ENCODE measurements at places on chromosomes 2 and 18.

DNA sequence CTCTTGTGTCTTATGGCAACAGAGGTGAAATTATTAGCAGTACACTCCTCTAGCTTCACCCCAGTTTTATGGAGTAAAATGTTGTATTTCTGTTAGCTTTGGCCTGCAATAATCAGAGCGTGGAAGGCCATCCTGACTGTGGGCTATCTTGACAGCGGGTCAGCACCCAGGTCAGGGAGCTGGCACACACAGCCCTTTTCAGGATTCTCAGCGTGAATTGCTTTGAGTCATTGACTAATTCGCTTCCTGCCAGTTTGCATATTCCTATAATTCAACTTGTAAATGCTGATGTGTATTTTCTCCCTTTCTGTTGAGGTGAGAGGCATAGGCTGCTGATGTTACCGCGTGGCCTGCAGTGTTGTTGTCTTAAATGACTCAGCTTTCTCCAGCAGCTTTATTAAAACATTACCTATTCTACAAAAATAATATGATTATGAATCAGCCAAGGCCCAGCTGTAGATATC is 109.6 kb upstream of the EML6 start:
- DNase-seq, result no peak

- DNase-seq, result no peak
These were observed 27.9 kb downstream of the PIEZO2 start for GRCh38 chr18:11121443-11121849.

DNA sequence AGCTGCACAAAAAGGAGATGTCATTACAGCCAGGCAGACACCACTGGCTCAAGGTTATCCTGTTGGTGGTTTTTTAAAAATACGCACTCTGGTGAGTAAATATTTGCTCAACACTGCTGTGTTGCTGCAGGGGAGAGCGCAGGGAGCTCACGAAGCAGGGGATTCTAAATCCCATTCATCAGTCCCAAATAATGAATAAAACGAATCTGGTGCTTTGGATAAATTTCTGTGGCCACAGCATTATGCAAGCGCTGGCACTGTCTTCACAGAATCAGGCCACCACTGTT is 256.2 kb downstream of the HDAC4 start:
- no peak for DNase-seq

- no peak for DNase-seq
These were observed 81.5 kb upstream of the FZD7 start for GRCh38 chr2:201952187-201952586.

- no peak for DNase-seq
These were observed 249.8 kb downstream of the ANAPC1 start for GRCh38 chr2:111634050-111634794.

DNA sequence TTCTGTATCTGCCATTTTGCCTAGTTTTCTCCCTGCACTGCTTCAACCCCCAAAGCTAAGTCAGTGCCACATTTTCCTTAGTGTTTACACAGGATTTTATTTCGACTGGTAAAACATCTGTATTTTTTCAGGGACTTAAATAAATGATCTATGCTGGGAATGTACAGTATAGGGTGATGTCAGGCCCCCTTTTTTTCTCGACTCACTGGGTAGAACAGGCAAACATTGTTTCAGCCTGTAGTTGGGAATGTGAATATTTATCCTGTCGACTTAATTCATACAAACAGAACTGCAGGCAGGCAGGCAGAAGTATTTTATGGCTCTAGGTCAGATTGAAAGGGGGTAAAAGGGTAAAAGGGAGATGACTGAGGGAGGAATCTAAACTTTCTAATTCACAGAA is 123.5 kb upstream of the ZFP36L2 start:
- no peak for DNase-seq

GRCh38 chr2:137237055-137237454 is 471.7 kb downstream of the THSD7B start:
- no peak for DNase-seq

DNA sequence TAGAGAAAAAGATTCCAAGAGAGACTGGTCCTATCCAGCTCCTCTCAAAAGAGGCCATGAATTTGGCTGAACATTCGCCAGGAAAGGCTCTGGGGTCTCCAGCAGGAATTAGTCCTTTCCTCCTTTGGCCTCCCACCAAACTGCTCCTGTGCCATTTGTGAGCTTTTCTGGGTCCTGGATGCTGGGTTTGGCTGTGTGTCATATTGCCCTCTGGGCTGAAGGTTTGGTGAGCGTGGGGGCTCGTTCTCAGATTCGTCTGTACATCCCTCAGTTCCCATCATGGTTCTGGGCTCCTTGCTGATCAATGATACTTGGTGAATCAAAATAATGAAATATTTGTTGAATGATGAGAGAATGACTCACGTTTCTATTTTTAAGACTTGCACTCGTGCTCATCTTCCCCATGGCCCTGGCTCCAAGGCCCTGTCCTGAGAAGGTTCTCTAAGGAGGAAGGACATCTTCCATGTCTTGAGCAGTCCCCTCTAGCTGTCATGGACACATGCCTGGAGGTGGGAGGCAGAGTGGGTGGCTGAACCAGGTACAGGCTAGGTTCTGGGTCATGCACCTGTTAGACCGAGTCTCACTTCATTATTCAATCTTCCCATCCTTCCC is 47.8 kb upstream of the RHOB start:
- DNase-seq, result no peak

GRCh38 chr18:36284671-36285295 is 12.7 kb upstream of the FHOD3 start:
- DNase-seq, result no peak

DNA sequence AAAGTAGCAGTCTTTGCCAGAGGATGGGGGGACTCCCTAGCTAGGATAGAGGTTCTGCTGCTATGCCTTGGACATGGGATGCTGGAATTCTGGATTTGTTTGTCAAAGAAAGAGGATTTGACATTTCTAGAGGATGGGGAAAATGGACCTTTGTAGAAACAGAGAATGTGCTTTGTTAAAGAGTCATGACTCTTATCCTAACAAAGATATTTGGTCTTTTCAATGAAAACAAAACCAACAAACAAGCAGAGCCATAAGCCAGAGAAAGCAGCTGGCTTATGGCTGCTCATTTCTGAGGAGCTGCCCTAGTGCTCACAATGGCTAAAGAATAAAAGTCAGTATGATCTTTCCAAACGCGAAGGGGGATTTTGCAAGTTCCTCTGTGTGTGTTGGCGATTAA is 40.8 kb upstream of the MAPRE2 start:
- DNase-seq, result no peak

DNA sequence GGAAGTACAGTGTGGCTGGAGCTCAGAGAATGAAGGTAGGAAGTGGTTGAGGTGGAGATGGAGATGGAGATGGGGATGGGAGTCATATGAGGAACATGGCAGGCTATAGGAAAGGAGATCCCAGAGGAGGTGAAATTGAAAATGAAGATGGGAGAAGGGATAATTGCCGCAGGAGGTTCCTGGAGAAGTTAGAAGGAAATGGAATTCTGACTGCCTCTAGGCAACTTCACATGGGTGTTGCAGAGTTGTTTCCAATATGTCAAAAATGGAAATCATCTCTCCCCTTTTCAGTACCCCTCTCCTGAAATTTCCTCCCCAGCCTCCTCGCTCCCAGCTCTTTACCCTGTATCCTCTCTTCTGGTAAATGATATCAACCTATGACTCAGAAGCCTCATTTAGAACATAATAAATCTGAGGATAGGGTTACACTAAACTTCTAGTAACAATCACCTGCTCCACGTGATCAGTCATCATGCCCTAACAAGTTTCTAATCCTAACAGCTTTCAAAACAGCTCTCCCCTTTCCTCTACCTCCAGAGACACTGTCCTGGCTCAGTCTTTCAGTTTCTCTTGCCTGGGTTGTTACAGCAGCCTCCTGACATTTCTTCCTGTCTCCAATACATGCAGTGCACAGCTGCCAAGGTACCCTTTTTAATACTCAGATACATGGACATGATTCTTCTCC is 201.9 kb upstream of the RBMS1 start:
- DNase-seq, result no peak

DNA sequence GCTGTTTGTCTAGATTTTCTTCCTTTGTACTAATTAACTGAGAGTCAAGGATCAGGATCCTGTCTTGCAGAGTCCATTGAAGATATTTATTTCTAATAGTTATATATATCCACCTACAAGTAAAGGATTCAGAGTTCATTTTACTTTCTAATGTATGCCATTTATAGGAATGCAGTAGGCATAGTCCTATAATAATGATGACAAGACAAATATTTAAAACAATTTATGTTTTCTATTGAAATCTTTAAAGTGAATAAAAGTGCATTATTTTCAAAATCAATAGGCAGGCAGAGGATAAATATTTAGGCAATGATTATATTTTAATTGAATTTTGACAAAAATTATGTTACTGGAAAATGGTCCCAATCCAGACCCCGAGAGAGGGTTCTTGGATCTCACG is 1430.8 kb upstream of the NXPH2 start:
- DNase-seq, result no peak

- DNase-seq, result no peak
These were observed 479.1 kb downstream of the SPAG16 start for GRCh38 chr2:213763354-213763753.

DNA sequence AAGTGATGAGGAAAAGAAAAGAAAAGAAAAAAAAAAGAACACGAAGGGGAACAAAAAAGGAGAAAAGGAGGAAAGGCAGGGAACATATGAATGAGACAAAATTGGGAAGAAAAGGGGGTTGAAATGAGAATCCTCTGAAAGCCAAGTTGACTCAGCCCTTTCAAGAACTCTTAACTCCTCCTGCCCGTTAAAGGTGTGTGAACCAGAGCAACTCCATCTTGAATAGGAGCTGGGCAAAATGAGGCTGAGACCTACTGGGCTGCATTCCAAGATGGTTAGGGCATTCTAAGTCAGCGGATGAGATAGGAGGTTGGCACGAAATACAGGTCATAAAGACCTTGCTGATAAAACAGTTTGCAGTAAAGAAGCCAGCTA is 4.0 kb upstream of the POLE4 start:
- DNase-seq, result no peak

DNA sequence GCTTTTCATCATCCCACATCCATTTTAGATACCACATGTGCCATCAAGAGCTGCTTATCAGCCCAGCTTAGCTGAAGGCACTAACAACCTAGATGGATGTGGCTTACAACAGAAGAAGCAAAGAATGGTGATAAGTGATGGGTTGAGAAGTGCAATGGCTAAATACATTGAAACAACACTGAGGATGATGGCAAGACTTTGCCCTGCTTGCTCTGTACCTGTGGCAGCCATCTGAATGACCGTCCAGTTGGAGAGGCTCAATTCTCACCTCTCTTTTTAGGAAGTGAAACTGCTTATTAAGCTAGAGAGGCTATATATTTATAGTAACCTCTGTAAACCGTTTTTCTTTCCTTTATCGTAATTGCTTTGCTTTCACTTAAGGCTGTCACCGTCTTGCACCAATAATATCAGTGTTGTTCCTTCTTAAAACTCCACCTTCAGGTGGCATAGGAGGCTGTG is 5.7 kb downstream of the GPATCH11 start:
- DNase-seq, result no peak

DNA sequence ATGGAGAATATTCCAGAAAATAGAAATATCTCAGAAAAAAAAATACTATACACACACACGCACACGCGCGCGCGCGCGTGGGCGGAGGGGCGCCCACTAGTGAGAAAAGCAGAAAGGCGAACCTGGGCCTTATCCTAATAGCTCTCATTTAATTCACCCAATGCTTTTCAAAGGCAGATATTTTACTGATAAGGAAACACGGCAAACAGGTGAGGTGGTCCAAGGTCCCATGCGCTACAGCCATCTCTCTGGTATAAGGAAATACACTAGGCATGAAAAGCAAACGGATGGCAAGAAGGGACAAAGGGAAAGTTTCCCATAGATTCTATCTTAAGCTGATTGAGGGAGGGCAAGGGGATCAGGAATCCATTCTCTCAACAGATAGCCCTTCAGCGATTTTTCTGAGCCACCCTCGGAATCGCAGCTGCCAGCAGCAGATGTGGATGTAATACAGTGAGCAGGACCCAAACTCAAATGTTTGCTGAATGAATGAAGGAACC is 136.7 kb downstream of the TMEM247 start:
- DNase-seq, result no peak

GRCh38 chr2:54541995-54542394 is 85.9 kb downstream of the SPTBN1 start:
- no peak for DNase-seq

DNA sequence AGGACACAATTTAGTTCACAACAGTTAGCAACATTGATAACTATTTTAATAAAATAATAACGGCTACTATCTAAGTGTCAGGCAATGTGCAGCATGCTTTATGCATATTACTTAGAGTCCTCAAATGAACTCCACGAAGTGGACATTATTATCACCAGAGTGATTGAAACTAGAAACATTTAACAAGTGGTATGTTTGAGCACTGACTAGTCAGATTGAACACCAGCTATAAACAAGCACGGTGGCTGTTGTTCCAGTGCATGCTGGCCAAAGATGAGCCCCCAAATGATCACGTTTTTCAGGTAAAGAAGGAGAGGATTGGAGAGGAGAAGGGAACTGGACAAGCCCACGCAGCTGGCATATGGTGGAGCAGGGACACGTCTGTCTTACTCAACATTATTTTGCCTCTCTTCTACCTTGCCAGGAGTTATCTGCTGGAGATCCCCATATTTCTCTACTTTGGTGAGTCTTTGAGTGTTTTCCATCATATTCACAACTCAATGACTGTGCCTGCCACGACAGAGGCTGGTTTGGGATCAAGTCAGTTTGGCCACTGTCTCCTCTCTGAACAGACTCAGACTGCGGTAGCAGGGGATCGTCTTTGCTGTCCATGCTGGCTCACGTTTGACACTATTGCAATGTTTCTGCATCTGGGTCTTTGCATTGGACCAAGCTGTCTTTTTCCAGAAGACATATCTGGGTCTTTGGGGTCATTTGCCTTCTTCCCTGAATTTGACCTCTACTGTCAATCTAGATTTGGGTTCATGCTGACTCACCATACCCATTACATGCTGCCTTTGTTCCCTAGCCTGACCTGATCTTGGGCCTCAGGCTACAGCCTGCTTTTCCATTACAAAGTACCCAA is 66.0 kb upstream of the ACSL3 start:
- no peak for DNase-seq

- no peak for DNase-seq
These were observed 1.6 kb downstream of the SLC35F6 start for GRCh38 chr2:26765475-26766200.

- DNase-seq, result no peak
These were observed 85.7 kb downstream of the COPS8 start for GRCh38 chr2:237171396-237171795.

- no peak for DNase-seq
These were observed 943.9 kb downstream of the EPHA4 start for GRCh38 chr2:220628252-220628651.

- DNase-seq, result no peak
These were observed 368.8 kb downstream of the MEIS1 start for GRCh38 chr2:66803726-66804125.

DNA sequence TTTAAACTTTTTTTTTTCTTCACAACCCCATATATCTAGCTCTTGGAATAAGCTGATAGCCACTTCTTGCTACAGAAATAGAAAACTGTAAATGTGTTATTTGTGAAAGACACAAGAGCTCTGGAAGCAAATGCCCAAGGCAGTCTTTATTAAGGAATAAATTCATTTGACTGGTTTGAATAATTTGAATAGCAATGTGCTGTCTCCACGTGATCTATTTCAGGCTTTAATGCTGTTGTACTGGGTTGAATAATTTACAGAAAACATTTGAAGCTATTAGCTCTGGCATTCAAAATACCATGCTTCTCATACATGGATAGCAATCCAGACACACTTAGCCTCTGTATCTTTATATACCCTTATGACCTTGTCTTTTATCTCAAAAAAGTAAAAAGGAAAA is 366.7 kb upstream of the KCNJ3 start:
- DNase-seq, result no peak
